ENCODE measurements at places on chromosomes 3 and 15. TPM values are rescaled to one million over a fixed set of nuclear protein-coding genes. Genes with fewer than 3 reads are reported as not detected.

GRCh38 chr3:58008141-58009025, at the start of gene FLNB:
Gene FLNB (plus strand): TSS chr3:58008422. CDS start chr3:58008565, 143 bp downstream.
- 0 out of 2 replicates have a peak within 1 kb of the TSS, but pooled peaks have one; percentile 69 for H3K27ac ChIP-seq
- peak within 1 kb of the TSS; percentile 100 for H3K4me3 ChIP-seq
- H3K27me3 ChIP-seq: no peaks in the 10 kb centered on the region
- peak; percentile 86 for DNase-seq
- H3K36me3 ChIP-seq: no peaks in the 10 kb centered on the region

DNA sequence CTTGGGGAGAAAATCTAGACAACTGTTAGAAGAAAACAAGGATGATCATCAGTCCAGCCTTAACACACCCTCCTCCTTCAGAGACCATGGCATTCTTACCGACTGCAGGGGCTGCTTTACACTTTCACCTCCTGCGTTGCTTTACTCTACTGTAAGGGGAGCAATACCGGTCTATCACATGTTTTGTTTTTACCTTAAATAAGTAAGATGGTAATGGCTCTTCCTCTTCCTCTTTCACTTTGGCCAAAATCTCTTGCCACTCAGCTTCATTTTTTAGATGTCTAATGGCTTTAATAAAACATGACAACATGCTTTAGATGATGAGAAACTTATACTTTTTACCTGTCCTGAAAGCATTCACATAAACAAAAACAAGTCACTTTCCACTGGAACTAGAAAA, 33.4 kb upstream of the STIMATE start:
- no peaks in the 10 kb centered on the region for H3K27me3 ChIP-seq
- H3K36me3 ChIP-seq: no peaks in the 10 kb centered on the region
- DNase-seq: no peak
- H3K4me1 ChIP-seq: no peaks in the 10 kb centered on the region

GRCh38 chr15:90814191-90814821, 54.1 kb upstream of the FURIN start:
- no peaks in the 10 kb centered on the region for H3K27me3 ChIP-seq
- H3K4me1 ChIP-seq: peaks cover 8% of the 10 kb centered on the region
- no peak overlapping the region for H3K4me3 ChIP-seq
- peaks cover 16% of the 10 kb centered on the region for H3K36me3 ChIP-seq

- H3K36me3 ChIP-seq: peaks cover 13% of the 10 kb centered on the region
- peaks cover 10% of the 10 kb centered on the region for H3K4me1 ChIP-seq
- no peak for DNase-seq
- H3K27me3 ChIP-seq: no peaks in the 10 kb centered on the region
- H3K4me3 ChIP-seq: no peak overlapping the region
- H3K27ac ChIP-seq: no peak overlapping the region
These were observed 127.6 kb downstream of the ARNT2 start for GRCh38 chr15:80531796-80532195.

DNA sequence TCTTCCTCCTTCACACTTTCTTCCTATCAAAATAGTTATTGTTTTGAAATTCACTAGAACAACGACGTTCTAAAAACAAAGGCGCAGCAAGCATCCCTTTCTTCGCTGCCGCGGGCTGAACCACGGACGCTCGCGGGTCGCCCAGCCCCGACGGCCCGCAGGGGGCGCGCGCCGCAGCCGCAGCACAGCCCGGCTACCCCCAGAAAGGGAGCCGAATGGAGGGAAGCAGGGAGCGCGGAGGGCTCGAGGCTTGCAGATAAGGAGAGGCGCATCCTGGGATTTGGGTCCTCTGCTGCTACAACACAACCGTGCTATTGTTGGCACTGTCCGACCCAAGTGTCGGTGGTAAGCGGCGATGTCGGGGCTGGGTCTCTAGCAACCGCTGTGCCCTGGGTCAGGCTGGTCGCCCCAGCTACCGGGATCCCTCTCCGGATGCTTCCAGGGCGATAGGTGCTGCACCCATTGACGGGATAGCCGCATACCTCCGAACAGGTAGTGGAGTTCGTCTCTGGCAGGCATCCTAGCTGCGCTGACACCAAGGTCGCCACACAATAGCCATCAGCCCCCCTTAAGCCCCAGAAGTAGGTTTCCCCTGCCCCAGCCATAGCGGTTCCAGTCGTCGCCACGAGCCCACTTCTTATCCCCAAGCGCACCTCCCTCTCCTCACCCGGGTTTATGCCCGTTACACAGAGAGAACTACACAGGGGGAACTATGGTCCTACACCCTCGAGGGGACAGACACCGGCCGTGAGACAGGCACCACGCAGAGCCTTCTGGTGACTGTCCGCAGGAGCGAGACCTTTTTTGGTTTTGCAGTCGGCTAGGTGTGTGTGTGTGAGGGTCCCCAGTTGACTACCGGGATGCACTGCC, 6.0 kb downstream of the ONECUT1 start:
- no peak overlapping the region for H3K27ac ChIP-seq
- H3K36me3 ChIP-seq: no peaks in the 10 kb centered on the region
- peak; percentile 87 for DNase-seq
- peaks cover 55% of the 10 kb centered on the region for H3K4me1 ChIP-seq
- peak overlapping the region; percentile 59 for H3K4me3 ChIP-seq

DNA sequence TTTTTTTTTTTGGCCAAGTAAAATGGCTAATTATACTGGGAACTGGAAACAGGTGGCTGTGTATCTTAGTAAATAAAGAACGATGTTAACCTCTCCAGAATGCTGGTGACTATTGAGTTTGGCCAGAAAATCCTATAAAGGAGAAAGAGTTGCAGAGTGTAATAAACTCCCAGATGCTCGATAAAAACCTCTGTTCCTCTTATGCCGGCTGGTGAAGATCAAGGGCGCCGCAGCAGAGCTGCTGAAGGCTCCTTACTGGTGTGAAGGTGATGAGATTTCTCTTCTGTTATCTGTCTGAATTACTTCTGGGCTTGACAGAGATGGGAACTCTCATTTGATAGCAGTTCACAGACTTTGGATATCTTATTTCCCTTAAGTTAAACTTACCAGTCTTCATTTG, 104.6 kb downstream of the PTPRG start:
- no peak overlapping the region for H3K27ac ChIP-seq
- no peaks in the 10 kb centered on the region for H3K36me3 ChIP-seq
- H3K27me3 ChIP-seq: no peaks in the 10 kb centered on the region
- peaks cover 76% of the 10 kb centered on the region for H3K4me1 ChIP-seq

DNA sequence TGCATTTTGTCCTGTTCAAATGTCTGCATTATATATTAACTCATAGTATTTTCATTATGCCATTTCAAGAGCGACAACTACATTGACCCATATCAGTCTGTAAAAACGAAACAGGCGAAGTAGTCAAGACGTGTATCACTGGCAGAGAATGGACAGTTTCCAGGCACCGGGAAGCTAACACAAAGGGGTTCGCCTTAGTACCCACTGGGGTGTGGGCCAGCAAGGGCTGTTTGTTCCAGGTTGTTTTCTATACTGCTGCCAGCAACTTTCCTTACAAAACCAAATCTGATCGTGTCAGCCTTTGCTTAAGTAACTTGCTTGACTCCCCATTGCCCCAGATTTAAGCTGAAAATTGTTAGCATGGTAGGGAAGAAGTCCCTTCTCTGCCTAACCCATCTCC, 87.1 kb downstream of the CGNL1 start:
- H3K27ac ChIP-seq: no peak overlapping the region
- H3K4me1 ChIP-seq: no peaks in the 10 kb centered on the region
- H3K27me3 ChIP-seq: no peaks in the 10 kb centered on the region
- H3K36me3 ChIP-seq: peaks cover 29% of the 10 kb centered on the region
- DNase-seq: no peak
- H3K4me3 ChIP-seq: no peak overlapping the region

- no peak for DNase-seq
- no peaks in the 10 kb centered on the region for H3K27me3 ChIP-seq
- no peak overlapping the region for H3K4me3 ChIP-seq
These were observed 5.7 kb upstream of the CAV3 start for GRCh38 chr3:8727605-8728512.

- DNase-seq: no peak
- no peak overlapping the region for H3K27ac ChIP-seq
- no peaks in the 10 kb centered on the region for H3K27me3 ChIP-seq
- no peaks in the 10 kb centered on the region for H3K4me1 ChIP-seq
- no peak overlapping the region for H3K4me3 ChIP-seq
- H3K36me3 ChIP-seq: no peaks in the 10 kb centered on the region
These were observed 111.9 kb downstream of the RBMS3 start for GRCh38 chr3:29392625-29393388.

DNA sequence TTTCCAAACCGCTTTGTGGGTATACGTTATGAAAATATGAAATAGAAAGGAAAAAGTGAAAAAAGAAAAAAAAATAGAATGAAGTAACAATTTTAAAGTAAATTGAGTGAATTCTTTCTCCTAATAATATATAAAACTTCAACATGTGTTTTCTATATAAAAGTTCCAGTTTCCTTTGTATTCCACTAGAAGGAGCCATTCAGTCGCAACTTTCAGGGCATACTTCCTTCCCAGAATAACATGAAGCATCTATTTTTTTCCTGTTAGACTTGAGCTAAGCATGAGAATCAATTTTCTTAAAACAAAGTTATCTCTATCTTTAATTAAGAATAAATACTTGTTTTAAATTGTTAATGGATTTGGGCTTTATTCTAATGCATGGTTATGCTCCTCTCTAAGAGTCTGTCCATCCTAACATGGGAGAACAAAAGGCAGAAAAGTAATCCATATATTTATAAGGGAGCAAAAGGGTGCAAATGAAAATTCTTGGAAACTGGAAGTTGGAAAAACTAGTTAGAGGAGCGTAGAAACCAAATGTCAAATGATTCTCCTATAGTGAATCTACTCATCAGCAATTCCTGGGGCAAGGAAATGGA, 16.0 kb upstream of the VGLL3 start:
- H3K27me3 ChIP-seq: no peaks in the 10 kb centered on the region
- no peak overlapping the region for H3K4me3 ChIP-seq
- no peaks in the 10 kb centered on the region for H3K36me3 ChIP-seq
- H3K27ac ChIP-seq: no peak overlapping the region
- DNase-seq: peak; percentile 37

DNA sequence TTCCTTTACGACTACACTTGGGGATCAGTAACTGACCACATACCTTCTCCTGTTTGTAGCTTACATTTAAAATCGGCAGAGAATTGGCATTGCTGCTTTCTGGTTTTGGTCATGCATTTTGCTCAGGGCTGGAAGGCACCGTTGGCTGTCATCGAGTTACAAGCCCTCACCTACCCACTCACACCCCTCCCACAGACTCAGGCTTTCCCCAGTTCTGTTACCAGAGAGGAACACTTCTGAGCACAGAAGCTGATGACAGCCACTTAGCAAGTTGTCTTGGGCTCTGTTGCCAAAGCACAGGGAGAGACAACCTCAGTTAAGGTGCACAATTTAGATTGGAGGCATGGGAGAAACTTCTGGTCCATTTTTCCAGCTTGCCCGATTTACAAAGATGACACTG, 204.8 kb upstream of the TOPAZ1 start:
- no peaks in the 10 kb centered on the region for H3K4me1 ChIP-seq
- no peak for DNase-seq
- H3K27me3 ChIP-seq: no peaks in the 10 kb centered on the region
- no peak overlapping the region for H3K27ac ChIP-seq
- no peak overlapping the region for H3K4me3 ChIP-seq
- no peaks in the 10 kb centered on the region for H3K36me3 ChIP-seq

- no peak overlapping the region for H3K4me3 ChIP-seq
- DNase-seq: no peak
- H3K27me3 ChIP-seq: no peaks in the 10 kb centered on the region
- no peak overlapping the region for H3K27ac ChIP-seq
These were observed 158.7 kb upstream of the SLCO3A1 start for GRCh38 chr15:91694831-91695210.

DNA sequence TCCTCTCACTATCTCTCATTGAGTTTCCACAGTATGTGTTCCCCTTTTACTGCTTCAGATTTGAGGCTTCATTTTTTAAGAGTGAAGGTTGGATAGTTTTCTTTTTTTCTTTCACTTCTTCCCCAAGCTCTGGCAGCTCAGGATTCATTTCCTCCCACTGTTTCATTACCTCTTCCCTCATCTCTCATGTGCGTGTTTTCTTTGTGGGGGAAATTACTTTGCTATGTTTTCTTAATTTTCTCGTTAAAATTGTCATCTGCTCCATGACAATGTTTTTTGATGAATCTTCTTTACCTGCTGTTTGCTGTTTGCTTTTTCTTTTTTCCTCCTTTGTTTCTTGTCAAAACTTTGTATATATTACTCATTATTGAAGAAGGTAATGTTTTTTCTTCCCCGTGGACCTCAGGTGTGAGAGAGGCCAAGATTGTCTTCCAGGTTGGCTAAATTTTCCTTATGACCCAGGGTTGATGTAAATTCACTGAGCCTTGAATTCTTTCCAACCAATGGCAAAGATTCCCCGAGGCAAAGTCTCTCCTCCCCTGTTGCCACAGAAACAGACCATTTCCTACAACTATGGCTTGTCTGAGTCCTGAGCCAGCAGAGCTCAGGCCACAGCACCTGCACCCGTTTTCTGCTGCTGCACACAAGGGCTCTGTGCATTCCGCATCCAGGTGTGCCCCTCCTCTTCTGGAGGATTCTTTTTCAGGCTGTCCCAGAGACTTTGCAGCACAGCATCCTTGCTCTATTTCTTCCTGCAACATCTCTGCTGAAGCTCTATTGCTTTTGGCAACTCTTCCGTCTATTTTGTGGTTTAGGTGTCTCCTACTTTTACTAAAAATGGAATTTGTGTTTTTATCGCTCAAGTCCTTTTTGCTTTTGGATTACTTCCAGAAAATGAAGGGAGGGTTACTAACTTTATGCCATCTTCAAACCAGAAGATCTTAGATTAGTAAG, 66.1 kb downstream of the NOX5 start:
- H3K36me3 ChIP-seq: no peaks in the 10 kb centered on the region
- no peak overlapping the region for H3K27ac ChIP-seq
- no peaks in the 10 kb centered on the region for H3K27me3 ChIP-seq

DNA sequence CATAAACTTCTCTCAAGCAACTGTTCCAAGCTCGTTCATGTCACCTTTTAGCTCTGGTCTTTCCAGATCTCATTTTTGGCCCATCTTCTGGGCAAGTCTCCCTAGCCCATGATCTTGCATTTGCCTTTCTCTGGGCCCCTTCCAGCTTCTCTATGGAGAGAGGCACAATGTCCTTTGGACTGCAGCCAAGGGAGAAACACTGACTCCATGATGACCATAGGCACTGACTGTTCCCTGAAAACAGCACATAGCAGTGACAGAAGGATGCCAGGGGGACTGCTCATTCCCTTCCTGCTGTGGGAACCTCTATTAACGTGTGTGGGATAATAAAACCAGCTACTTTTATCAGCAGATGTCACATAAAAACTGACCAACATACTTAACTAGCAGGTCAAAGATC, 60.3 kb downstream of the STRIT1 start:
- no peak overlapping the region for H3K4me3 ChIP-seq
- H3K27ac ChIP-seq: no peak overlapping the region

Gene TTLL13
- not detected for total RNA-seq

Gene IMPG2
- total RNA-seq: not detected

Gene PDZRN3
- total RNA-seq: 11.0 TPM

Gene CHST2
- 28.3 TPM for total RNA-seq

Gene ELP6
- 33.7 TPM for total RNA-seq

Gene PRR20G
- total RNA-seq: not detected

Gene ARGFX
- total RNA-seq: not detected

Gene ZNF770
- 130 TPM for total RNA-seq

Gene WDR5B
- 2.7 TPM for total RNA-seq

Gene C3orf38
- total RNA-seq: 30.5 TPM
